ENCODE measurements at places on chromosomes 6 and 20.

DNA sequence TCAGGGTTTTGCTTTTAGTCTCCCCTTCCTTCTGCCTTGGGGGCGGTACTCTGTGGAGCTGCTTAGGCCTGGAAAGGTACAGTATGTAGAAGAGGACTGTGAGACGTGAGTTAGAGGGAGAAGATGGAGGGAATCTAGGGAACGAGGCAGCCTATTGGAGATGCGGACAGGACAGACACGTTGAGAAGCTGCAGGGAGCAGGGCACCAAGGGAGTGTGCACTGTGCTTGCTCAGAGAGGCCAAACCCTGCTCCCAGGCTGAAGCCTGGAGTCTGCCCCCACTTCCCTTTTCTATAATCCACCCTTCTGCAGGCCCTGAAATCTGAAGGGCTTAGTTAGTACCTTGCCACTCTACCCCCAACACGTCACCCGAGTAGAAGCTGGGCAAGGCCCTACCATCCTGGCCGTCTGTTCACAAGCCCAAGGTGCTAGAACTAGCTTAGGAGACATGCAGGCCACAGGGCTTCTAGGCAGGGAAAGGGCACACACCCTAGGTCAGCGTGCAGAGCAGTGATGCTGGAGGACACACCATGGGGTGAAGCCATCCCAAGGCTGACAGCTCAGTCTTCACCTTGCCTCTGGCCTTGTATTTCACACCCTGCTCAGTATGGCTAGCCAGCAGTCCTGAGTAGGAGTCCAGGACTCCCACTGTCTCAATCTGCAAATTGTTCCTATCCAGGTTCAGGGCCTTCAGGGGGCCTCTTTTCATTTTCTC is 6.9 kb downstream of the TP53INP2 start:
- DNase-seq: no peak

GRCh38 chr6:11043378-11043960 is 636 bp downstream of the ELOVL2 start:
- no peak for DNase-seq

GRCh38 chr20:3764659-3765058 is 2.9 kb downstream of the ADISSP start:
- DNase-seq: no peak

DNA sequence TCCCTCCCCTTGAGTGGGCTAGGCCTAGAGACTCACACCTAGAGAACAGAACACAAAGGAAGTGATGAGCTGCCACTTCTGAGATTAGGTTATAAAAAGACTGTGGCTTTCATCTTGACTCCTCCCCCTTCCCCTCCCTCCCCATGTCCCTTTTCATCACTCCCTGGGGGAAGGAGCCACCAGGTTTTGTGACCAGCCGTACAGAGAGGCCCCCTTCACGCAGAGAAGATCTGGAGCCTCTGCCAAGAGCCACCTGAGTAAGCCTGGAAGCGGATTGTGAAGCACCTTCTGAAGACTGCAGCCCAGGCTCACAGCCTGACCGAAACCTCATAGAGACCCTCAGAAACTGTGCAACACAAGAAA is 118.4 kb upstream of the NXT1 start:
- no peak for DNase-seq

- no peak for DNase-seq
These were observed 318.7 kb downstream of the DOK5 start for GRCh38 chr20:54794110-54794509.

GRCh38 chr6:98292810-98293209 is 541.6 kb upstream of the POU3F2 start:
- DNase-seq: no peak

- no peak for DNase-seq
These were observed 339.1 kb downstream of the UTRN start for GRCh38 chr6:144624246-144624645.

- no peak for DNase-seq
These were observed 221.6 kb downstream of the OGFRL1 start for GRCh38 chr6:71510057-71510713.

DNA sequence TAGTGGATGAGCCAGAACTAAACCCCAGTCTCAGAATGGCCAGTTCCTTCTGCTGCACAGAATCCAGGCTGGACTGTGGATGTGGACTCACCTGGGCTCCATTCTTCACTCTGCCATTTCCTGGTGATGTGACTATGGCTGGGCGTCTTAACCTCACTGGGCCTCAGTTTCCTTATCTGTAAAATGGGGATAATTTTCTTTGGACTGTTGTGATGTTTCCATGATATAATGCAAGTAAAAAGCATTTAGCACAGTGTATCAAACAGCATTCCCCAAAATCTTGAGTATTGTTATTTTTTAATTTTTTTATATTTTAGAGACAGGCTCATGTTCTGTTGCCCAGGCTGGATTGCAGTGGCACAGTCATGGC is 5.9 kb upstream of the IP6K3 start:
- no peak for DNase-seq

DNA sequence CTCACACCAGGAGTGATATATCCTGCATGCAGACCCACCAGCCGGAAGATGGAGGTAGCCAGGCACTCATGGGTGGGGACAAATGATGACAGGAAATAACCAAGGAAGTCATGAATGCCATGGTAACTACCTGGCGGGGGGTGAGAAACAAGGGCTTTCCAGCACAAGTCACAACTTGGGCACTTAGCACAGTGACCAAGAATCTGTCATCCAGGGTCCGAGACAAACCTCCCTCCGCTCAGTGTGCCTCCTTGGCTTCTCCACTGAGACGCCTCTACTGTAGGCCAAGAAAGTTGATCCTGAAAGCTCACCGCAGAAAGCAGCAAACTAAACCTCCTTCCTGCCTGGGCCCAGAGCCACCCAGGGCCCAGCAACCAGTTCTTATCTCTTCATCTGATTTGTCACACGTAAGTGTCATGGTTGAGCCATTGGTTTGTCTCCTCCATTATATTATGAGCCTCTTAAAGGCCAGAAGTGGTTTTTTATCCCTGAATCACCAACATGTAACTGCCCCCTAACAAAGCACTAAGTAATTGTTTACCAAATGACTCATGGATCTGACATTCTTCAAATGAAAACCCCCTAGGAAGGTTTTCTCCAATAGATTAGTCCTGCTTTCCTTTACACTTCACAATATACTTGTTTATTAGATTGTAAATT is 84.3 kb upstream of the TAB2 start:
- peak; percentile 35 for DNase-seq

DNA sequence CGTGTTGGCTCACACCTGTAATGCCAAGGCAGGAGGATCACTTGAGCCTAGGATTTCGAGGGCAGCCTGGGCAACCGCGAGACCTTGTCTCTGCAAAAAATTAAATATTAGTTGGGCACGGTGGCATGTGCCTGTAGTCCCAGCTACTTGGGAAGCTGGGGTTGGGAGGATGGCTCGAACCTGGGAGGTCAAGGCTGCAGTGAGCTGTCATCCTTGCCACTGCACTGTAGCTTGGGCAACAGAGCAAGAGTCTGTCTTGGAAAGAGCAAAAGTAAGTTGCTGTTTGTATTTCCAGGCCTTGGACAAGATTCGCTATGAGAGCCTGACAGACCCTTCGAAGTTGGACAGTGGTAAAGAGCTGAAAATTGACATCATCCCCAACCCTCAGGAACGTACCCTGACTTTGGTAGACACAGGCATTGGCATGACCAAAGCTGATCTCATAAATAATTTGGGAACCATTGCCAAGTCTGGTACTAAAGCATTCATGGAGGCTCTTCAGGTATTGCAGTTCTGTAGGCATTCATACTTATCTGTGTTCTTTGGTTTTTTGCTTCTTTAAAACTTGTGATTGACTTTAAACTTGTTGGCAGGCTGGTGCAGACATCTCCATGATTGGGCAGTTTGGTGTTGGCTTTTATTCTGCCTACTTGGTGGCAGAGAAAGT is 2.3 kb downstream of the HSP90AB1 start:
- no peak for DNase-seq

- no peak for DNase-seq
These were observed 224.5 kb downstream of the GMDS start for GRCh38 chr6:2020909-2021308.

- DNase-seq: no peak
These were observed 147.2 kb downstream of the VEGFA start for GRCh38 chr6:43916924-43917877.

DNA sequence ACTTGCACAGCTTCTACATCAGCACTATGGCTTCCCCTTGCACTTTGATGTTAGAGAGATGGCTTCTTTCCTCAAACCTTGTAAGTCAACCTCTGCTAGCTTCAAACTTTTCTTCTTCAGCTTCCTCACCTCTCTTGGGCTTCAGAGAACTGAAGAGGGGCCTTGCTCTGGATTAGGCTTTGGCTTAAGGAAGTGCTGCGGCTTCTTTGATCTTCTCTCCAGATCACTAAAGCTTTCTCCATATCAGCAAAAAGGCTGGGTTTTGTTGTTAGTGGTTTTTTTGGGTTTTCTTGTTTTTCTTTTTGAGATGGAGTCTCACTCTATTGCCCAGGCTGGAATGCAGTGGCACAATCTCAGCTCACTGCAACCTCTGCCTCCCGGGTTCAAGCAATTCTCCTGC is 24.0 kb downstream of the CDK5RAP1 start:
- no peak for DNase-seq
